ENCODE measurements at places on chromosomes 7 and 10.

DNA sequence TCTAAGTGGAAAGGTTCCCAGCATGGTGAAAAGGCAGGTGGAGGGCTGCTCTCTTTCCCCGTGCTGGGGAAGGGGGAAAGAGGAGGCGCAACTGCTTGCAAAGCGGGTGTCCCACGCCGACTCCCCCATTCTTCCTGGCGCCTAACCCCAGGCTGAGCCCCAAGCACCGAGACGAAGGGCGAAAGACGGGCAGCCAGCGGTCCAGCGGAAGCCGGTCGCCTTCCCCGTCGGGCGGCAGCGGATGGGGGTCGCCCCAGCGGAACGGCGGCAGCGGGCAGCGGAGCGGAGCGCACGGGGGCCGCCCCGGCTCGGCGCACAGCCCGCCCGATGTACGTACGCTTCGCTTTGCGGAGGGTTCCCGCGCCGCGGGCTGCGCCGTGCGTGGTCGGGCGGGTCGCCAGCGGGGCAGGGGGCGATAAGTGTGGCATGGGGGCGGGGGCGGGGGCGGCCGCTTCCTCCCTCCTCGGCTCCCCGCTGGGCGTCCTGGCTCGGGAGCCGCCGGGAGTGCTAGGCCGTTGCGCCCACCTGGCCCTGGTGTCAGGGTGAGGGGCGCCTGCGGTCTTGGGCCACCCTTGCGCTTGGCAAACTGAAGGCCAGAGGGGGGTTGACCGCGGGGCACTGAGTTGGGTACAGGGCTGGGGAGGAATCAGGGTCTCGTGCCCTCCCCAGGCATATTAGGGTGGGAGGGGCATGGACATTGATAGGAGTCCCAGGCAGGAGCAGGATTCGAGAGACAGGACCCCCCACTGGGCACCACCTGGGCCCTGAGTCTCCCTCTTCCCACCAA lies 35.2 kb upstream of the HSPB1 start:
- no peak for DNase-seq

GRCh38 chr7:929311-929711 lies 25.2 kb downstream of the ADAP1 start:
- DNase-seq = no peak

GRCh38 chr10:74292871-74293427 lies 141.9 kb downstream of the ADK start:
- no peak for DNase-seq

- DNase-seq = no peak
Observed at GRCh38 chr7:149605696-149606095, 108.1 kb upstream of the ZNF746 start.

- no peak for DNase-seq
Observed at GRCh38 chr10:89001024-89001728, 10.6 kb downstream of the FAS start.

DNA sequence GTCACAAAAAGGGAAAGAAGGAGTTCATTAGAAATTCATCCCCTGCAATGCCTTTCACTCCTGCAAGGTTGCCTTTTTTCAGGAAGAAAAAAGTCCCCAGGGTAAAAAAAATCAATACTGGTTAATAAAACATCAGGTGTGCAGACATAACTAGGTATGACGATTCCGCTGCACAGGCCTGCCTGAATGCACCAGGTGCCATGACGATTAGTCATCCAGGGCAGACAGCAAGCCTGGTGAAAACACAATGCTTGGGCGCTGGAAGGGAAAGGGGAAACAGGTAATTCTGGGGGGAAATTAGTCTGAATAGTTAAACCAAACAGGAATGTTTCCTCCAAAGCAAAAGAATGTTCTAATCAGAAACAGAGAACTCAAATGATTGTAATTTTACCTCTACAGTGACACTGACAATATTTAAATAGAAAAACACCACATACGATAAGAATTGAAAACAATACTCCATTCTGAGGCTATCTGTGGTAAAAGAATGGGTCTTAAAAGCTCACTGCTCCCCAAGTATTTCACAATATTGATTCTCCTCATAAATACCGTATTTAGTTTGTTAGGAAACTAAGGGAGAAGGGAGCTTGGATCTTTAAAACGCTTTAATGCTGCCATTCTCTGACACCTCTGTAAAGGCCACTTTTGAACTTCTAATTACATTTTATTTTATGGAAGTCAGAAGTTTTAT lies 45.2 kb downstream of the VPS41 start:
- no peak for DNase-seq

GRCh38 chr10:30386801-30387588 lies 37.9 kb upstream of the MTPAP start:
- no peak for DNase-seq

DNA sequence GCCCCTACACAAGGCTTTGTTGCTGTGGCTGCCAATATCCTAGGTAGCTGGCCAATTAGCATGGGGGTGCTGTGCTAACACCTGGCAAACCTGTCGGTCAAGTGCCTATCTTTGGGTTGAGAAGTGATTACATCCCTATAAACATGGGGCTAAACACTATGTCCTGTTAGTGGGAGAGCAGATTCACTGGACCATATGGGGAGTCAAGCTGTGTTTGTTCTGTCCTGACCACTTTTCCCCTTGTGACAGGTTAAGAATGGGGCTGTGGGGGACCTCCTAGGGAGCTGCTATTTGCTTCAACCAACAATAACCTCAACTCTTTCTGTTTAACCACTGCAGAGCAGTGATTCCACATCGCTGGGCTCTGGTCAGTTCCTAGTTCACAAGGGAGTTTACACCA lies 151.5 kb upstream of the AOAH start:
- no peak for DNase-seq

DNA sequence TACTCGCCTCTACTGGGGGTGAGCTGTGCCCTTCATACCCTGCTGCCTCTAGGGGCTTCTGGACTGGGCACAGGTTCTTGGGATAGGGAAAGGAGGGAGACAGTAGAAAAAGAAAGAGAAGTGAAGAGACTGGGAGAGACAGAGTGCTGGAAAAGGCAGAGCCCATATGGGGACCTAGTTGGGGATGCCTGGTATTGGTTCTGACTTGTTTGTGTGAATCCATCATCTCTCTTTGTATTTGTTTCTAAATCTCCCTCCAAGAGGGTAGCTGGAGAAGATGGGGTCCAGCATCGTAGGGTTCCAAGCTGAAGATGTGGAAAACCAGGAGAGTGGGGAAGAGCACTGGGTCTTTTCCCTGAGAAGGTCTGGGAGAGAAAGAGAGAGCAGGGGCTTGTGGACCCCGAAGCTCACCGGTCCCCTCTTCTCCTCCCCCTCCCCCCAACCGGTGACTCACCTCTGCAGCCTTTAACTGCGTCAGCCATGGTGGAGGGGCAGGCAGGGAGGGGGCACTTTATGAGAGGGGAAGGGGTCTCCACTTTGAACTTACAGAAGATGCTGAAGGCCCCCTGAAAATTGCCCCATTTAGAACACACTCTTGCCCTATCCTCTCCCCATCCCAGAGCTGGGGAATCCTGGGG lies 3.2 kb upstream of the VGF start:
- DNase-seq = no peak

DNA sequence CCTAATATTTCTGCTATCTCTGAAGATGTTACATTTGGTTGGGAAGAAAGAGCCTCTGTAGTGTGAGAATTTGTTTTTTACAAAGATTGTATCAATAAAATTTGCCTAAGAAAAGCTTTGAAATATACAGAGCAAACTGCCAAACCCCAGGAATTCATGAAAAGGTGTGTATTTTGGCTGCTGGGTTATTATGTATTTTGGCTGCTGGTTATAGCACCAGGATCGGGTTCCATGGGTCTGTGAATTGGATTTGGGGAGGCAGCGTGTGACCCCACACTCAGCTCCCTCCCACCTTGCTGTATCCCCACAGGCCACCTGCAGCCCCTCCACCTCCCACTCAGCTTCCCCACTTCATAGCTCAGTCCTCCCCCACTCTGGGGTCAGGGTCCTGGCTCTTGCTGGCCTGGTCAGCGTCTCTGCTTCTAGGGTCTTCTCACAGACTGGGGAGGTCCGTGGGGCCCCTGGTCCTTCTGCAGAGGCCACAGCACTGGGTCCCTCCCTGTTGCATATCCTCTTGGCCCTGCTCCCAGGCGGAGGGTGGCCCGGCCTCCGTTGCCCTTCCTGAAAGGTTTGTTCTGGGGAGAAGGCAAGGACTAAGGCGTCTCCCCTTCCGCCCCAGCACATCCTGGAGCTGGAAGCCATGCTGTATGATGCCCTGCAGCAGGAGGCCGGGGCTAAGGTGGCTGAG lies 24.0 kb upstream of the DPYSL4 start:
- no peak for DNase-seq

DNA sequence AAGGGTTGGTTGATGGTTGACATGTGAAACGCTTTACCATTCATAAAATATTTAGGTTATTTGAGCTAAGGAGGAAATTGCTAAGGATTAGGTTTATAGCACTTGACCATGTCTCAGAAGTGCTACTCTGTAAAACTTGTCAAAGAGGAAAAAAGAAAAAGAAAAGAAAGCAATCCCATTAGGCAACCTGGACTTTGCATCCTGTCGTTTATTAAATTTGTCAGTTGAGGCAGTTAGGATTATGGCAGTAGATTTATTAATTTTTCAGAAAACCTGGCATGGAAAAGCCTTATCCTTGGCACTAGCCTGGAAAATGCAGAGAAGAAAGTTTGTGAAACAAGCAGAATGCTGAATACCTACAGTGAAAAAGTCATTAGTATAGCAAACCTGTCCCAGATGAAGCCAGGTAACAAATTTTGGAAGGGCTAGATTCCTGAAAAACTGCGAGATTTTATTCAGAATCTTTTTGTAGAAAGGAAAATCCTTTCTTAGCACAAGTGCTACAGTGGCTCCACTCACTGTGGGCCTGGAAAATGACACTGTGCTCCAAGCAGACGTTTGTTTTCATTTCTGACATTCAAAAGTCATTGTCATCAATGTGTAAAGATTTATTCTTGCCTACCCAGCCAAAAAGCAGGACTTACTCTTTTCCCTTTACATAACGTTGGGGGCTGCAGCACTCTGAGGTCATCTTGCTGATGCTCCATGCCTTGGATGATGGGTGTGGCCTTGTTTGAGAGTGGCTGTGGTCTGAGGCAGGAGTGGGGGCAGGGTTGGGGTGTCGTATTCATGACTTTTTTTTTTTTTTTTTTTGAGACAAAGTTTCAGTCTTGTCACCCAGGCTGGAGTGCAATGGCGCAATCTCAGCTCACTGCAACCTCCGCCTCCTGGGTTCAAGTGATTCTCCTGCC lies 664.9 kb downstream of the SUGCT start:
- DNase-seq = no peak

DNA sequence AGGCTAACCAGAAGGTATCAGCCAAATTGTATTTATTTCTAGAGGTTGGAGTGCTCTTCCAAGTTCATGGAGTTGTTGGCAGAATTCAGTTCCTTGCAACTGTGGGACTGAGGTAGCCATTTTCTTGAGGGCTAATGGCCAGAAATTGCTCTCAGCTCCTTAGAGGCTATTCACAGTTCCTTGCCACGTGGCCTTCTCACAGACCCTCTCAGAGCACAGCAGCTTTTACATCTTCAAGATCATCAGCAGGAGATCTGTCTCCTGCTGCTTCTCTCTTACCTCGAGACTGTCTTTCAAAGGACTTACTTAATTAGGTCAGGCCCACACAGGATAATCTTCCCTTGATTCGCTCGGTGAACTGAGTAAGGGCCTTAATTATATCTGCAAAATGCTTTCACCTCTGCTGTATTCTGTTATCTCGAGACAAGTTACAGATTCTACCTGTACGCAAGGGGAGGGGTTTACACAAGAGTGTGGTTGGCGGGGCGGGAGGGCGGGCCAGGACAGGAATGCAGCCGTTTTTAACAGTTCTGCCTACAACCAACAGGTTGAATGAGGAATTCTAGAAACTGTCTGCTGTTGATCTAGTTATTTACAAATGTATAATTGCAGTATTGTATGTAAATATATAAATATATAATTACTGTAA lies 15.0 kb downstream of the MIOS start:
- no peak for DNase-seq

GRCh38 chr10:110923856-110924493 lies 4.6 kb downstream of the SHOC2 start:
- no peak for DNase-seq

DNA sequence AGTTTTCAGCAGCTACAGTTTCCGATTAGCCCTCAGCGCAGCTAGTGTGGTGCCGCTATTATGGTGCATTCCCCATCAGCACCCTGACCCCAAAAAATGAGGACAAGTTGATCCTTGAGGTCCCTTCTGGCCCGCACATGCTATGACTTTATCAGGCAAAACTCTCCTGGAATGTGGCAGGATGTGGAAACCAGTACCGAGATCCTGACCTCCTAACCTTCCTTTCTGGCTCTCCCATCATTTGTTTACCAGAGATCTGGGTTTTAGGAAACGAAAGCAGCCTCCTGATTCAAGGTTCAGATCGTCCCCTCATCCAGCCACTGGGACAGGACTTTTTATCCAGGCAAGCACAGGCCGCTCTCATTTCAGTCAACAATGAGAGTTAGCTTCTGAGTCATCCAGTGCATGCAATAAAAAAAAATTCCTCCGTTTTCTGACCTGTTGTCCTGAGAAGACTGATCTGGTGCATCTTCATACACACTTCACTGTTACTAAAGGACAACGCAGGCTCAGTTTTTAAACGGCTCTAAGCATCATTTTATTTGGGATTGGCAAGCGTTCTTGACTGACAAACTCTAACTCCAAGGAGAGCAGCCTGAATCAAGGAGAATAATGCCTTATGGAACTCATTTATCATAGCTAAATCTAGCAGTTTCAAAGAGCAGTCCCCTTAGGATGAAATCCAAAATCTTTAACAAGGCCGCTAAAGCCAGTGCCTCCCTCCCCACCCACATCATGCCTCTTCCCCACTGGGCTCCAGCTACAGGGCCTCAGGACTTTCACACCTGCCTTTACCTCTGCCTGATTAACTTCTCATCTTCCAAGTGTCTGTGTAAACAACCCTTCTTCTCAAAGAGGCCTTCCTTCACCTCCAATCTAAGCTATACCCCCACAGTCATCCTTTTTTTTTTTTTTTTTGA lies 17.1 kb downstream of the PDLIM1 start:
- DNase-seq = no peak

DNA sequence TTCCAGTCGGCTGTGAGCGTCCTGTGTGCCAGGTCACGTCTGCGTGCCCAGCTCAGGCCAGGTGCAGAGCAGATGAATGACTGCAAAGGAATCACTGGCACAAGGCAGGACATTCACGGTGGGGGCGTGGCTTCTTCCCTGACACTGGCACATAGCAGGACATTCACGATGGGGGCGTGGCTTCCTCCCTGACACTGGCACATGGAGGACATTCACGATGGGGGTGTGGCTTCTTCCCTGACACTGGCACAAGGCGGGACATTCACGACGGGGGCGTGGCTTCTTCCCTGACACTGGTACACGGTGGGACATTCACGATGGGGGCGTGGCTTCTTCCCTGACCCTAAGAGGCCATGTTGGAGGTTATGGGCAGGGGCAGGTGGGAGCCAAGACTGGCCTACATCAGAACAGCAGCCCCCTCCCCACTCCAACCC lies 64.3 kb downstream of the MYL10 start:
- DNase-seq = no peak

DNA sequence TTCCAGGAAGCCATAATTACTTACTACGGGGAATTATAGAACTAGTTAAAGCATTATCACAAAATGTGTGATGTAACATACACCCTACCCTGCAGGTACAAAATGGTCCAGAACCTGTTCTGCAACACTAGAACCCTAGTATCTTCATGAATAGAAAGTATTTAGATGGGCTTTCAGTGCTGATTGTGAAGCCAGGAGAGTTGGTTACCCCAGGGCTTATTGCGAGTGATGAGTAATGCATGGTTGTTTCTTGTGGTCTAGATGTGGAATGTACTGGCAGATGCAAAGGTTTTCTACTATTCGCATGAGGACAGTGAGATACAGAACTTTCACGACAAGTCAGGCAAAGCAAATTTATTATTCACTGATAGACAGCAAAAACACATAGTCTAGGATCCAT lies 33.6 kb upstream of the AGR3 start:
- DNase-seq = no peak
